ENCODE measurements at places on chromosomes 5 and 9. TPM values are rescaled to one million over a fixed set of nuclear protein-coding genes. Genes with fewer than 3 reads are reported as not detected.

The LCN2 gene
- not detected for total RNA-seq

The SEMA5A gene
- total RNA-seq = 189 TPM

DNA sequence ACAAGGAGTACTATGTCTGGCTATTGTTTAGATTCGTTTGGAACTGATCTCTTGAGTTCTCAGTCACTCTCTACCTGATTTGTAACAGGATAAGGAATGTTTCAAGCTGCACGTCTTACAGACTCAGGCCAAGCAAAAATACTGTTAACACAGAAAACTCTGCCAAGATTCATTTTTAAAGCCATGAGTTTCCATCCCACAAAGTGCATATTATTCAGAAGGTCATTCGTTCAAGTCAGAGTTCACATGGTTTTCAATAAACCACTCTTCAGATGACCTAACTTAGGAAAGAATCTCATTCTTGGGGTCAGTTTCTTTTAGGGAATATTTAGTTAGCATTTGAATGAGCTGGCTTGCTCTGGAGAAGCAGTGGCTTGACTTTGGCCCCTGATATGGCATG lies 49.3 kb downstream of the F2R start:
- DNase-seq = no peak

DNA sequence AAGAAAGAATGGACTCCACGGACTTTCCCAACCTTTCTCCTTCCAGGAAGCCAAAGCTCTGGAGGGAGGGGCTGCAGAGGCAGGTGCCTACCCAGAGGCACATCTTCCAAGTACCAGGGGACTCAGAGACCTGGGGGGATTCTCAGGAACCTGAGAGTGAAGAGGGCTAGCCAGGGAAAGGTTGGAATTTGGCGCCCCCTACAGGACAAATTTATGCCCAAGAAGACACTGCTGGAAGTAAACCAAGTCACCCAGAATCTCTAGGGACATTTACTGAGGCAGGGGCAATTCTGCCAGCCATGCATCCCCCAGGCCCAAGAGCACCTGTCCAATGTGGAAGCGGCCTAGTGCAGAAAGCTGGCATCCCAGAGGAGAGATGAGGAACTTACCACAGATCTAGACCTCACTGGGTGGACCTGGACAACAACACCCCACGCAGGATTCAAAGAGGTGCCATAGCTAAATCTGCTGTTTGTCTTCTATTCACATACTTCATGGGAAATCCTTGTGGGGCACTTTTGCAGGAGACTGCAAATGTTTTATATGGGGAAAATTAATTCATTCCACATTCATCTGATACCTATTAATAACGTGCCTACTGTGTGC lies 25.9 kb upstream of the IDNK start:
- DNase-seq = no peak

DNA sequence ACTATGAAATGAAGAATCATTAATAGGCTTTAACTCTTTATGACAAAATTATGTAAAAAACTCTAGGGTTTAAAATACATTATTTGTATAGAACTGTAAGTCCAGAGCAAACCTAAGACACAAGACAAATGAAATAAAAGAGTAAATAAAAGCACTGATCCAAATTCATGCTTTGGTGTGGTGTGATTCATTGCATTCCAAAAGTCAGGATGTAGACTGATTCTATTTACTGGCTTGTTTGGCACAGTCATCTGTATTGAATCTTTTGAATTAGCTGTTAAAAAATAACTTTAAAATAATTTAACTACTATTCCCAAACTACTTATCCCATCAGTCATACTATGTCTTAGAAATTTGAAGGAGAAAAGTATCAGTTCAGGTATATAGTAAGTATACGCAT lies 31.1 kb downstream of the IL4 start:
- DNase-seq = no peak

DNA sequence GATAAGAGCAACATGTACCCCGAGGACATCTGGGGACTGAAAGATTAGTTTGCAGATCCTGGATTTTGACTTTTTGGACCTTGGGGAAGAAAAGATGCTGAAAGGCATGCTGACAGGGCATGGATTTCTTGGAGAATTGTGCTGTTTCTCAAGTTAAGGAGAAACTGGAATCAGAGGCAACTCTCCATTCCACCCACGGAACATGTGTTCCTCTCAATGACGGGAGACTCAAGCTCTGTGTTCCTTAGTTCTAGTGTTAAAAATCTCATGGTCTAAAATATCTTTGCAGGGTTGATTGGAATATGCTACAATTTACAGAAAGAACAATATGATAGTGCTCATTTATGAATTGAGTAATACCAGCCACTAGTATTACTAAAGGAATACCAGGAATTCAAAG lies 34.4 kb upstream of the CDH12 start:
- DNase-seq = no peak

The PDGFRB gene
- 1,131 TPM for total RNA-seq

DNA sequence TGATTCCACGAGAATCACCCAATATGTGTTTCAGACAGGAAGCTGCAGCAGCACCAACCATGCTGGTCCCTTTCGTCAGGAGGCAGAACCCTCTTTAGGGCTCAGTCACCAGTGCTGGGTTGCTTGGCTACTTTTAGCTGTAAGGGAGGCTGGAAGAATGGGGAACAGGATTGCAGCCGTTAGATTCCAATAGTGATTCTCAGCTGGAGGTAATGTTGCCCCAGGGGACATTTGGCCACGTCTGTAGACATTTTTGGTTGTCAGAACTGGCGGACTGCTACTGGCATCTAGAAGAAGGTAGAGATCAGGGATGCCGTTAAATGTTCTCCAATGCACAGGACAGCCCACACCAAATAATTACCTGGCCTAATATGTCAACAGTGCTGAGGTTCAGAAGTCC lies 81.8 kb downstream of the ANKRD33B start:
- DNase-seq = no peak

DNA sequence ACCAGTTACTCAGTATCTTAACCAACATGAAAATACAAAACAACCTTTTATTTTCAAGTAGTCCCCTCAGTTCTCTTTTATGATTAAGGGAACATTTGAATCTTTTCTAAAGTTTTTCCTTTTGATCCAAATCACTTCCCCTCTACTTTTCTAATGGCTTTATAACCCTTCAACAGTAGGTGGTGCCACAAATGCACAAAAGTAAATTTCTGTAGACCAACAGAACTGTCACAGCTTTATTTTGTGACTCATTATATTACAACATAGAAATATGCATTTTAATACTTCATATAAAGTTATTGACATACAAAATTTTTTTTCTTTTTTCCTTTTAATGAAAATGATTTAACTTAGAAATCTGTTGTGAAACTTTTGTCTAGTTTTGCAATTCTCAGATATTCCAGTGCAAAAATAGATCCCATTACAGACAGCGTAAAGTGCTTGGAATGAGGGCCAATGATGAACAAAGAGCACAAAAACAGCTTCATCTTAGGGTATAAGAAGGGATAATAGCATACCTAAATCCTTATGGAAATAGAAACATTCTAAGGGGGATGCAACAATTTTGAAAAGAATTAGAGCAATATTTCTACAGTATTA lies 17.0 kb downstream of the NIPSNAP3B start:
- DNase-seq = no peak

- DNase-seq = no peak
Observed at GRCh38 chr5:131022811-131023497, 142.1 kb downstream of the HINT1 start.

DNA sequence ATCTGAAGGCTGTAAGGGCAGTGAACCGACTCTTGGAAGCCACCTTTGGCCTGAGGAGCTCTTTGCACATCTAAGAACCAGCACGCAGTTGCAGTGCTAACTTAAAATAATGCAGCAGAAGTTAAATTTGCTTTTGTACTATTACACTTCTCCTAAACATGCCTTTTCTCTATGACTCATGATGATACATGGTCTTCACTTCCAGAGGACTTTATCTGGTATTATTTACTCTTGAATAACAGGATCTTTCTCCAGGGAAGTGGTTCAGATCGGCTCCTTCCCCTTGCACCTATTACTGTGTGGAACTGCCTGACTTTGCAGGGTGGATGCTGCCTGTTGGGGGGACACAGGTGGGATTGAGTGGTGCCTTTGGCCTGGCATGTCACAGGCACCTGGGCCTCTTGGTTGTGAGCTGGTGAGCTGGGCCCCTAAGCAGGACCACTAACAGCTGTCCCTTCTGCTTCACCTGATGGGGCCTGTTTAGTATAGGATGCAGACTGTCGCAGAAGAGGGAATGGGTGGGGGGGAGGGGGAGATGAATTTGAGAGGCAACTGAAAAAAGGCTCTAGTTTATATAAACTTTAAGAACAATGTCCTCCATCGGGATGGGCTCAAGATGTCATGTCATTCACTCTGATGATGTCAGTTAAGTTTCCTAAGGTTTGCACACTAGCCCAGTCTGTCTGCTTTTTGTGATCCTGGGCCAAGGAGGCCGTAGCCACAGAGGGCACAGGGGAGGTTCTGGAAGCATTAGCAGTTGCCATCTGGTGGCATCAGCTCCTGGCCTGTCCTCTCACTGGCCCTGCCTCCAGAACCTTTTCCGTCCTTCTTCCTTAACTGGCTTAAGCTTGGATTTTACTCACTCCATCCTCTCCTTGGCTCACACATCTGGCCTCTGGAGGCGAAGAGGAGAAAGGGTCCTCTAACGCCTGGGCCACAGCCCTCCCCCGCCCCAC lies 33.9 kb upstream of the GABBR2 start:
- no peak for DNase-seq

- DNase-seq = peak; percentile 38
Observed at GRCh38 chr9:97389249-97389648, 22.6 kb upstream of the TDRD7 start.
